ENCODE measurements at places on chromosomes 16 and 17. TPM values are rescaled to one million over a fixed set of nuclear protein-coding genes. Genes with fewer than 3 reads are reported as not detected.
A peak's percentile ranks its signal among the peaks of the same experiment; 100 is the strongest.

- DNase-seq = peak; percentile 82
Measured at GRCh38 chr16:88063211-88063773, 112.1 kb downstream of the BANP start.

The USP43 gene
- 0.88 TPM for polyA plus RNA-seq

The MSLN gene
- 2.1 TPM for polyA plus RNA-seq

DNA sequence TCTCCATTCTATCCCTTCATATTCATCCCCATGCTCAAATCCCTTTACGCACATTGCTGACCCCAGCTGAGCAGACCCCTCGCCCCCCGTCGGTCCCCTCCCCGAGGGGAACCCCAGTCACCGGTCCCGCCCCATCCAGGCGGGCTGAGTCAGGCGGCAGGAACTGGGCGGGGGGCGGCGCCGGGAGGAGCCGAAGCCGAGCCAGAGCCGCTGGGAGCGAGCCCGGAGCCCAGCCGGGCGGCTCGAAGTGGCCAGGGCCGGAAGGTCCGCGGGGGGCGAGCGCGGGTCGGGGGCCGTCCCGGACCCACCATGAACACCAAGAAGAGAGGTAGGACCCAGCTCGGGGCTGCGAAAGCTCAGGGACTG is 8.6 kb downstream of the RIPOR1 start:
- peak; percentile 93 for DNase-seq

The NDRG4 gene
- 7.8 TPM for polyA plus RNA-seq

DNA sequence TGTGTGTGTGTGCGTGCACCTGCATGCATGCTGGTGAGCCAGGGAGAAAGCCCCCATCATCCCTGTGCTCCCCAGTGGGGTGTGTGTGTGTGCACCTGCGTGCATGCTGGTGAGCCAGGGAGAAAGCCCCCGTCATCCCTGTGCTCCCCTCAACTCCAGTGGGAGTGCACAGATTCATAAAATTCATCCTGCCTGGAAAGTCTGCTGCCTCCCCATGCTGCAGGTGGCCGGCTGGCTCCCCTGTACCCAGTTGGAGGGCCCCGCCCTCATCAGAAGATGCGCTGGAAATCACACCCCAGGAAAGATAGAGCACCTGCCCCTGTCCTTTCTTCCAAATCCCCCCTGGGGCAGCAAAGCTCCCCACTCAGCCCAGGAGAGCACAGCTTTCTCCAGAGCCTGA is 84.8 kb upstream of the DOC2B start:
- DNase-seq = peak; percentile 32

- peak; percentile 92 for DNase-seq
Measured at GRCh38 chr17:82021107-82021899, 1.4 kb downstream of the CENPX start.

The C1QTNF8 gene
- not detected for polyA plus RNA-seq

The VWA3A gene
- 0.20 TPM for polyA plus RNA-seq

The SHBG gene
- not detected for polyA plus RNA-seq

- DNase-seq = no peak
Measured at GRCh38 chr17:56532926-56533325, 60.6 kb upstream of the NOG start.

The COA3 gene
- polyA plus RNA-seq = 117 TPM

DNA sequence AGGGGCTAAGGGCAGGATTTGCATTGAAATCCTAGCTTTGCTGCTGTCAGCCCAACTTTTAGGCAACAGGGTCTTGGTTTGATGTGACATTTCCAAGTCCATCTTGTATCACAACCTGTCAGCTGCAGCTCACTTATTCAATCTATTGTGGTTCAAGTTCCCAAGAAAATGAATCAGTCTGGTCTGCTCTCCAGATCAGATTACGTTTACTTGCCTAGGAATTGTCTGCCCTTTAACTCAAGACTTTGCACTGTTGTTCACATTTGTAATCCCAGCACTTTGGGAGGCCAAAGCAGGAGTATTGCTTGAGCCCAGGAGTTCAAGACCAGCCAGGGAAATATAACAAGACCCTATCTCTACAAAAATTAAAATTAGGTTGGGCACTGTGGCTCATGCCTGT is 10.0 kb downstream of the STX4 start:
- no peak for DNase-seq

The ADAM11 gene
- 1.6 TPM for polyA plus RNA-seq

DNA sequence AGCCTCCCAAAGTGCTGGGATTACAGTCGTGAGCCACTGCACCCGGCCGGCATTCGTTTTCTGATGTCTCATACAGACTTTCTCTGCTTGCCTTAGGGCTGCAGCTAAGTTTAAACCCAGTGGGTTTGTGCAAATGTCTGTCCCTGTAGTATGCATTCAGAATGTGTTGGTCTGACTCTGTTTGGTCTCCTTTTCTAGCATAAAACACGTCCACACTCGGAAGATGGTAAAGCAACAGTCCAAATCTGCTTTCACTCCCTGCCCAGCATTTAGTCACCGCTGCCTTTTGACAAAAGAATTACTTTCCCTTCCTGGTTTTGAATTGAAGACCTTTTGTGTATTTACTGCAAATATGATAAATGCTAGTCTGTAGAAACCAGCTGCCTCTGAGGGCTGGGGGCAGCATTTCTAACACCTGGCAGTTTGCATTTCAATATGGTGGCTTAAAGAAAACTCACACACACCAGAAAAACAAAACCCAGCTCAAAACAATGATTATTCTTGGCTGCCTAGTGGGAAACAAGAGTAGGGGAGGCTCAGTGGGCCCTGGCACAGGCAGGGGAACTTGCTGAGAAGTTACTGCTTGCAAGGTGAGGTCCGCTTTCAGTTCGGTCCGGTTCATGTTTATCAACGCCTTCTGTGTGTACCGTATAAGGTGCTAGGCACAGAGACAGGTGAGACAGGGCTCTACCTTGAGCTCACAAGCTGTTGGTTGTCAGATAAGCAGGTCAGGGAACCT is 56.9 kb downstream of the MSI2 start:
- no peak for DNase-seq

The RBFOX1 gene
- not detected for polyA plus RNA-seq

DNA sequence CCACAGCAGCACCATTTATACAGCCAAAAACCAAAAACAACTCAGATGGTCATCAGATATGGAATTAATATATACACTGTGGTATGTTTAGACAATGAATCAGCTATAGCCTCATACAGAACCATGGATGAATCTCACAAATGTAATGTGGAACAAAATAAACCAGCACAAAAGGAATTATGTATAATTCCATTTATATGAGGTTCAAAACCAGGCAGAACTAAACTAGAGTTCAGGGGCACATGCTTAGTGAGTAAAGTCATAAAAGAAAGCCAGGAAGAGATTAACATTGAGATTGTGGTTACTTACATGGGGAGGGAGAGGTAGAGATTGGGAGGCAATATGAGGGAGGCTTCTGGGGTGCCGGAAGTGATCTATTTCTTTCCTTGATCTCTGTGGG is 231.1 kb downstream of the COPRS start:
- no peak for DNase-seq

DNA sequence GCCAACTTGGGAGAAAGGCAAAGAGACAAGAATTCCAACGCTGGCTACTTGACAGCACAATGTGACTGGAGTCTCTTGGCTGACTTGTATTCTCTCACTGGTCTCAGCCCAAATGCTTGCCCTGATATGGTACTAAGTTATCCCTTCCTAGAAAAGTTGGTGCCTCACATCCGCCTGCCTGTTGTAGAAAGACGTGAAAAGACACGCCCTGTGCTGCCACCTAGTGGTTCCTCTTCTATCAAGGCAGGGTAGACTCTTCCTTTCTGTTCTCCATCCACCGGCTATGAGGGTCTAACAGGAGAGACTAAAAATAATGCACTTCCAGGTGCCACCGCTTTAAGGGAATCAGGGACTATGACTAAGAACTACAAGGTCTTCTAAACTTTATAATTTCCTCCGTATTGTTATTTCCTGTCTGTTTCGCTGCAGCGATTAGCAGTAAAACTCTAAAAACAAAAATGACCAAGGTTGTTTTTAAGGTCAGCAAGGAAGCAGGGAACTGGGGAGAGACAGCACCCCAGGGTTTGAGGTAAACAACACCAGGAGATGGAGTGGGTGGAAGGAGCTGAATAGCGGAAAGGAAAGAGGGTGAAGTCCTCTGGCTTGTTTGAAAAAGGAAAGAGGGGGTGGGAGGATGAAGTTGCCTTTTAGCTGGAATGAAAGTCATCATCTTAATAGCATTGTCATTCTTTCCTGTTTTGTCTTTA is 109.5 kb downstream of the YPEL2 start:
- peak; percentile 91 for DNase-seq

DNA sequence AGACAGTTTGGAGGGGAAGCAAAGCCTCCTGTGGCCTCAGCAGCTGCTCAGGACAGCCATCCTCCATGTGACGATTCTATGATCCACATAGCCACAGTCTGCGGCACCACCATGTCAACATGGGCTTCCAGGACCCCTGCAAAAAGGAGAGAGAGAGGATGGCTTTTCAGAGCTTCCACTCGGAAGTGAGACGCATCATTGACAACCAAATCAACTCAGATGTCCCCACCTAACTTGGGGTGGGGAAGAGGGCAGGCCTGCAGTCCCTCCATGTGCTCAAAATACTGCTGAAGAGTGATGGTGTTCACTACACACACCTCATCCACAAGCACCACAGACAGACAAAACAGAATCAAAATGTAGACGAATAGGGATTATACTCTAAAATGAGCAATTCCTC is 5.9 kb upstream of the METTL16 start:
- DNase-seq = no peak

The PRAC2 gene
- polyA plus RNA-seq = not detected

The B3GNT9 gene
- 22.4 TPM for polyA plus RNA-seq

The MED13 gene
- polyA plus RNA-seq = 4.8 TPM
